ENCODE measurements at places on chromosomes 16 and 17. TPM values are rescaled to one million over a fixed set of nuclear protein-coding genes. Genes with fewer than 3 reads are reported as not detected.

GRCh38 chr17:33964344-33964979, 290.6 kb upstream of the CCL2 start:
- H3K4me3 ChIP-seq: no peak overlapping the region
- peaks cover 4% of the 10 kb centered on the region for H3K27me3 ChIP-seq
- no peak for DNase-seq
- H3K36me3 ChIP-seq: no peaks in the 10 kb centered on the region
- no peak overlapping the region for H3K27ac ChIP-seq

GRCh38 chr17:28744972-28745785, 1.4 kb downstream of the TRAF4 start:
- no peaks in the 10 kb centered on the region for H3K27me3 ChIP-seq
- DNase-seq: peak; percentile 84
- peak overlapping the region; percentile 73 for H3K27ac ChIP-seq
- peak overlapping the region; percentile 95 for H3K4me3 ChIP-seq

GRCh38 chr17:78174870-78175642, 6.7 kb downstream of the SYNGR2 start:
- peaks cover 6% of the 10 kb centered on the region for H3K4me1 ChIP-seq
- peaks cover 60% of the 10 kb centered on the region for H3K36me3 ChIP-seq
- no peak for DNase-seq
- H3K27me3 ChIP-seq: no peaks in the 10 kb centered on the region
- H3K27ac ChIP-seq: no peak overlapping the region

DNA sequence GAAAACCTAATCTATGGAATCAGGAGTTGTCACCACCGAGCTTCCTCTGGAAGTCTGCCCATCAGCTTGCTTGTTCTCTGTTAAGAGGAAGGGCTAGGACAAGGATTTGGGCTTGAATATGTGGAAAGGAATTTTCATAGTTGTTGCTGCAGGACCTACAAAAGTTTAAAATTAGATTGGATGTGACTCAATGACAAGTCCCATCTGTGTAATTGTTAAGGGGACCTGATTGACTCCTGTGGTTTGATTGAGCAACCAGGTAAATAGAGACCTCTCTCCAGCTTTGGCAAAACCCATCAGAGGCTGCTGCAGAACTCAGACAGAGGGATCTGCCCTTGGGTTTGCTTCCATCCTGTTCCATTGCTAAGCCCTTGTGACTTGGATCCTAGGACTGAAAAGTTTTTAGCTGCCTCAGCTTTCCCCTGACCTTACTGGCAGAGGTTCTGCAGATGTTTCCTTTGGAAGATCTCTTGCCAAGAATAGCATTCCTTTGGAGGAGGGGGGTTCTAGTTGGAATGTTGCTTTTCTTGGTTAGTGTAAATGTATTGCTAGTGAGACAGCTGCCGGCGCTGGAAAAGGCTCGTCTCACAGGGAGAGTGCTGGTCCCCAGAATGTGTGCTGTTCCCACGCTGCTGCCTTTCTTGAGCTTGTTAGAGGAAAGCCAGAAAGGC, 50.0 kb downstream of the SF3B3 start:
- H3K4me3 ChIP-seq: no peak overlapping the region
- H3K27me3 ChIP-seq: no peaks in the 10 kb centered on the region
- no peak overlapping the region for H3K27ac ChIP-seq
- H3K4me1 ChIP-seq: 0 out of 2 replicates have a peak, but pooled peaks cover 2% of the 10 kb centered on the region
- H3K36me3 ChIP-seq: peaks cover 55% of the 10 kb centered on the region
- DNase-seq: no peak

PKMYT1 gene
- total RNA-seq: 45.8 TPM
